Fibroblast of lung (primary cell): ENCODE measurements at places on chromosomes 4 and X.

- DNase-seq: no peak
Observed at GRCh38 chr4:152100379-152101201, 339.8 kb upstream of the GATB start.

DNA sequence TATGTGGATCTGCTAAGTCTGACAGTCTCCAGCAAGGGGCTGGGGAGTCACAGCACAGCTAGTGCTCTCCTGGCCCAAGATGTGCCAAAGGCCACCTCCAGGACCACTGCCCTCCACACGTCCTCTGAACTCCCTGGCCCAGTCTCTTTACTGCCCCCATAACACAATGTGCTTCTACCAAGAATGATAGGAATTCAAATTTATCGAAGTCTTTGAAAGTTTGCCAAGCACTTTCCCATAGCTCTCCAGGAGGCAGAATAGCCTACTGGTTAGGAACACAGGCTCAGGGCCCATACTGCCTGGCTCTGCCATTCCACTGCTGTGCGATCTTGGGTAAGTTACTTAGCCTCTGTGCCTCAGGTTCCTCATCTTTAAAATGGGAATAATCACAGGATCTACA is 86.7 kb downstream of the NHSL2 start:
- DNase-seq: no peak

GRCh38 chrX:135543172-135543571 is 22.7 kb downstream of the INTS6L start:
- no peak for DNase-seq

GRCh38 chrX:35665311-35665710 is 132.8 kb upstream of the MAGEB16 start:
- no peak for DNase-seq

DNA sequence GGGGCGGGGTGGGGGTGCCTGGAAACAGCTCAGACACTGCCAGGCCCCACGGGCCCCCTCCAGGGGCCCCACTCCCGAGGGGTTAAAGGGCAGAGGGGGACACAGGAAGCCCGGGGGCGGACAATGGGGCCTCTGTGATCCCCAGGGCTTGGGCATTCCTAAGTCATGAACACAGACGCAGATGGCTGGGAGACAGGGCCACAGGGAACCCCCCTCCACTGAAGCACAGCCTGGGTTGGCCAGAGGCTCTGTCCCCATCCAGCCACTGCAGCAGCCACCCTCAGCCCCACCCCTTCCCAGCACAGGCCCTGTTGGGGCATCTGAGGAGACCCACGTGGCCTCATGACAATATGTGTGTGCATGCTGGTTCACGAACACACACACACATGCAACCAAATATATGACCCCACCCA is 3.9 kb downstream of the L1CAM start:
- no peak for DNase-seq

GRCh38 chr4:171928336-171928735 is 115.1 kb downstream of the GALNTL6 start:
- no peak for DNase-seq

DNA sequence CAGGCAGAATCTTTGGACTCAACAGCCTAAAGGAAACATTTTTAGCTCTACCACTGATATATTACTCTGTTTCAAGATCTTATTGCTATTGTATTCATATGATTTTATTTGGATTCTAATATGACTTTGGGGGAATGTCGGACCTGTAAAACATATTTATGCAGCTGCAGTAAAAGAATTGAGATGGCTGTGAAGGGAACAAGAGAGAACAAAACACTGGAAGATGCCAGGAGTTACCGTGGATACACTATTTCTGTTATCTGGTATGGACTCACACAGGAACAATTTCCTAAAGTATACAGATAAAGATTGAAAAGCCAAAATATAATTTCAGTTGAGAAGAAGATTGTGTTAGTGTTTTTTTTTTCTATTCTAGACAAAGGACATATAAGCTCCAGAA is 113.0 kb upstream of the DCLK2 start:
- peak; percentile 18 for DNase-seq

DNA sequence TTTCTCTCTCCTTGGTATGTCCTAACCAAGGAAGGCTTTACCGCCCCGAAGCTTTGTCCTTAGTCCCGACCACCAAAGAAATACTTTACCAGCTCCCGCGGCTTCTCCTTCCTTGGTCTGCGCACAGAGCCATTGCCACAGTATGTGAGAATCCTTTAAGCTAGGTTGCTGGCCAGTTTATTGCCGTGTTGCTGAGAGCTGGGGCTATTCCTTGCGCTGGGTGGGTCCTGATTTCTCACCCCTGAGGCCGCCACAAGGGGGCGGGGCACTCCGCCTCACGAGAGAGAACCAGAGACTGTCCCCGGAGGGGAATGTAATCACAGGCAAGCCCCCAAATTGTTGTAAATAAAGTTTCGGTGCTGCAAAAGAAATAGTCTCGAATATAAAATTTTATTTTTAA is 331.0 kb upstream of the PCDH10 start:
- no peak for DNase-seq

- no peak for DNase-seq
Observed at GRCh38 chrX:153948002-153948466, 3.6 kb upstream of the RENBP start.

DNA sequence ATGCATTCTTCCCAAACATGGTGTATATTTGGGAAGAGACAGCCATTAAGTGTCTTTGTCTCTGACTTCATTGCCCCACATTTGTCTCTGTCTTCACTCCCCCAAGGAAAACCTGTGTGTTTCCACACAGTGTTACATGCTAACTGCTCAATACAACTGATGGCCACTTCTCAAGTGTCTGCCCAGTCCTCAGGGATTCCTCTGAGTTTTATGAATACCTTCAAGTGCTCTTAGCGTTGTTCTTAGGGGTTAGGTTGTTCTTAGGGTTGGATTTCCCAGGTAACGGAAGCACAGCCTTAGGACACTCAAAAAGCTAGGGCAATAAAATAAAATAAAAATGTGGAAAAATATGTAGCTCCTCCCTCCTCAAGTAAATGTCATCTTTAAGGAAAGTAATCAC is 64.7 kb upstream of the PLAC8 start:
- DNase-seq: no peak

GRCh38 chrX:99184153-99184552 is 1225.9 kb downstream of the PCDH19 start:
- no peak for DNase-seq

DNA sequence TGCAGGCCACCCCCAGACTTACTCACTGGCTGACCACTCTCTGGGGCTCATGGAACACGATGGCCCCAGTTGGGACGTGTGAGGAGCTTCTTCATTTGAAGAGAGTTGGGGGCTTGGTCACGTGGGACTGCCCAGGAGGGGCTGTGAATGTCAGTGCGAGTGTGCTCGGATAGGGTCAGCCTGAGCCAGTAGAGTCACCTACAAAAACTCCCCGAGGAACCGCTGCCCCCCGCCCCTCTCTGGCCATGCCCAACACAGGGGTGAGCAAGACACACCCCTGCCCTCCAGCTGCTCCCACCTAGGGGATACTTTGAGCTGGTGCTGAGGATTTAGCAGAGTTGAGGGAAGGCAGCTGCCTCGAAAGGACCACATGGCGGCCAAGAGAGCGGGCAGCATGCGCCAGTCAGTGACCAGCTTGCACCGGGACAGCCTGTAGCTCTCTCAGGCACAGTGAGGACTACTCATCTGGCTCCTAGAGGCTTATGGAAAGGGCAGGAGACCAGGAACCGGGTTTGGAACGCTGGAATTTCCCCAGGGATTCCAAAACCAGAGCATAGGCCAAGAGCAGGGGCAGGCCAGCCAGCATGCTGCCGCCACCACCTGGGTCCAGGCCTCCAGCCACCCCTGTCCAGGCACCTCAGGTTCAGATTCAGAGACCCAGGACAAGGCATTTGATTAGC is 8.4 kb downstream of the PNMA6E start:
- no peak for DNase-seq

DNA sequence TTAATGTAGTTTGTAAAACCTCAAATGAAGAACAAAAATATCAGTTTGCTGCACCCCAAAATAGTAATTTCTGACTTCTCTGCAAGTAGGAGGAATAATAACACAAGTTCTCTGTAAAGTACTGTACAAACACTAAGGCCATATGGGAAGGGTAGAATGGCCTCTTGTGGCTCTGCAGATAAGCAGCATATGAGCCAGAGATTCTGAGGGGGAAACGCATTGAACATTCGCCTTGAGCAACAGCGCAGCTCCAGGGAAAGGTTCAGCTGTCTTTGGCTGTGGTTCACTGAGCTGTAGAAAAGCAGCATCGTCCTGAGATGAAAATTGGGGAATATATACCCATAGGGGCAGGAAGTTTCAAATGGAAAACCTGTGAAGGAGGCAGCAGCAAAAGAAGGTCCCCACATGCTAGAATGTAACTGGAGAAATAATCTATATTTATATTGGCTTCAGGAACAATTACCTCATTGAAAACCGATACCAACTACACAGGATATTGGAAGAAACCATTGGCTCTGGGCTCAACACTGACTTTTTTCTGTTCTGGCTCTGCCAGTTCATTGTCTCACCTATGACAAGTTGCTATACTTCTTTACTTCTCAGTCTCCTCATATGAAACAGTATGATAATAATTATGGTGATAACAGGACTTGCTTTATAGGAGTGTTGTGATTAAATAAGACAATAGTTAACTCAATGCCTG is 357.6 kb upstream of the CPEB2 start:
- no peak for DNase-seq

DNA sequence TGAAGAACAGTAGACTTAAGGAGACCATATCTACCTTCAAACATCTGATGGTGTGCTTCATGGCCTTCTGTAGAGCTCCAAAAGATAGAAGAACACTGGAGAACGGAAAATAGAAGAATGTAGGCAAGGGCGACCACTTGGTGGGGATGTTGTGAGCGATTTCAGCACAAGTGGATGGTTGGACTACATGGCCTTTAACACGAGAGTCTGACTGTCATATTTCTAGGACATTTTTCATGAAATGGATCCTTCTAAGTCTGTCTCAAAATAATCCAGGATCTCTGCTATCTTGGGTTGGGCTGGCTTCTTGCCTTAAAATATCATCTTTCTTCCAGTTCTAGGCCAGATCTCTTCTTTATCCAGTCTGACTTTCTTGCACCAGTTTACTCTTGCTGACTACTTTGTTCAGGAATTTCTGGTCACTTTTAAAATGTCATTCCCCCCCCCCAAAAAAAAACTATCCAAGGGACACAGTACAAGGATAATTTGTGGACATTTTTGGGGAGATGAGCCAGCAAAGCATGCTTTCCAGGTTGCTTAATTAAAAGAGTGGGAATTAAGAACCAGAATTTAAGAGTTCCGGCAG is 1.2 kb upstream of the MID1IP1 start:
- no peak for DNase-seq

- no peak for DNase-seq
Observed at GRCh38 chrX:9180623-9181022, 146.7 kb upstream of the FAM9B start.
